A172 (cell line): ENCODE measurements at places on chromosomes 7 and 10. TPM values are rescaled to one million over a fixed set of nuclear protein-coding genes. Genes with fewer than 3 reads are reported as not detected.

Gene FKBP9
- 230 and 277 TPM in 2 replicates for total RNA-seq

Gene STOX1
- total RNA-seq, result 0.96 and 2.3 TPM in 2 replicates

Gene AKR1B15
- total RNA-seq, result not detected in 2 replicates

Gene HYAL4
- total RNA-seq, result not detected in 2 replicates

Gene UNC5B
- 2.3 and 4.6 TPM in 2 replicates for total RNA-seq

Gene ADAMTS14
- total RNA-seq, result 0.31 TPM in 1 of 2 replicates, not detected in the other

Gene SPDYE8
- total RNA-seq, result not detected in 2 replicates

Gene SPDYE11
- total RNA-seq, result not detected in 2 replicates

Gene CYP3A7
- total RNA-seq, result not detected in 2 replicates

Gene C7orf33
- not detected in 2 replicates for total RNA-seq

Gene TIMM23B
- total RNA-seq, result 6.8 and 8.2 TPM in 2 replicates

Gene HABP2
- not detected in 2 replicates for total RNA-seq

Gene PNLIPRP3
- total RNA-seq, result 0.22 TPM in 1 of 2 replicates, not detected in the other

Gene PSAP
- 495 and 497 TPM in 2 replicates for total RNA-seq

Gene RAMP3
- total RNA-seq, result 0.10 TPM in 1 of 2 replicates, not detected in the other

Gene EPO
- total RNA-seq, result not detected in 2 replicates

Gene CFAP43
- total RNA-seq, result 0.07 and 0.31 TPM in 2 replicates

Gene SCIN
- not detected in 2 replicates for total RNA-seq

Gene SPACDR
- 0.60 and 8.3 TPM in 2 replicates for total RNA-seq

Gene TMEM229A
- not detected in 2 replicates for total RNA-seq

Gene ATG9B
- not detected in 2 replicates for total RNA-seq

Gene HYCC1
- total RNA-seq, result 70.2 and 75.6 TPM in 2 replicates

Gene SPDYE9
- total RNA-seq, result not detected in 2 replicates

Gene AKR1C8
- not detected in 2 replicates for total RNA-seq

Gene DGKB
- 0.07 and 0.29 TPM in 2 replicates for total RNA-seq

Gene CCL24
- 6.0 TPM in 1 of 2 replicates, not detected in the other for total RNA-seq

Gene GRID2IP
- total RNA-seq, result 0.03 and 0.22 TPM in 2 replicates

Gene AEBP1
- total RNA-seq, result 0.22 TPM in 1 of 2 replicates, not detected in the other

Gene RBP3
- not detected in 2 replicates for total RNA-seq

Gene GPER1
- 7.3 and 12.1 TPM in 2 replicates for total RNA-seq

Gene FEZF1
- not detected in 2 replicates for total RNA-seq

Gene VSTM2A
- total RNA-seq, result not detected in 2 replicates

Gene CPA1
- total RNA-seq, result 0.34 and 2.6 TPM in 2 replicates

Gene ZDHHC4
- 66.0 and 69.1 TPM in 2 replicates for total RNA-seq

Gene A1CF
- total RNA-seq, result not detected in 2 replicates

Gene RTKN2
- 20.2 and 23.8 TPM in 2 replicates for total RNA-seq

Gene NUTM2E
- total RNA-seq, result 0.07 TPM in 1 of 2 replicates, not detected in the other

Gene HOXA3
- total RNA-seq, result 0.07 and 0.41 TPM in 2 replicates

Gene PON1
- total RNA-seq, result not detected in 2 replicates

Gene IRF5
- 17.4 and 20.8 TPM in 2 replicates for total RNA-seq

Gene GALNT17
- total RNA-seq, result not detected in 2 replicates

Gene LRRC17
- 843 and 845 TPM in 2 replicates for total RNA-seq

Gene HMX3
- total RNA-seq, result not detected in 2 replicates

Gene AVPI1
- 26.7 and 28.7 TPM in 2 replicates for total RNA-seq

Gene STEAP1
- 0.83 and 1.5 TPM in 2 replicates for total RNA-seq

Gene RSPH10B2
- 0.05 TPM in 1 of 2 replicates, not detected in the other for total RNA-seq

Gene LDB3
- 0.10 and 0.31 TPM in 2 replicates for total RNA-seq

Gene LLCFC1
- total RNA-seq, result not detected in 2 replicates

Gene BEND7
- total RNA-seq, result 22.0 and 44.2 TPM in 2 replicates

Gene DLX5
- total RNA-seq, result not detected in 2 replicates

Gene FAM131B
- 3.9 and 7.1 TPM in 2 replicates for total RNA-seq

Gene EPHA1
- total RNA-seq, result 0.03 TPM in 1 of 2 replicates, not detected in the other

Gene STAMBPL1
- 40.4 and 48.8 TPM in 2 replicates for total RNA-seq

Gene SFMBT2
- 0.57 and 0.96 TPM in 2 replicates for total RNA-seq

Gene CDK14
- 19.6 and 22.3 TPM in 2 replicates for total RNA-seq
